ENCODE measurements at places on chromosomes 6 and 20. TPM values are rescaled to one million over a fixed set of nuclear protein-coding genes. Genes with fewer than 3 reads are reported as not detected.

GRCh38 chr6:134810402-134810801 is 139.5 kb downstream of the ALDH8A1 start:
- no peaks in the 10 kb centered on the region for H3K27me3 ChIP-seq
- no peak for DNase-seq
- no peak overlapping the region for H3K27ac ChIP-seq
- peaks cover 15% of the 10 kb centered on the region for H3K4me1 ChIP-seq
- no peaks in the 10 kb centered on the region for H3K36me3 ChIP-seq
- no peak overlapping the region for H3K4me3 ChIP-seq

DNA sequence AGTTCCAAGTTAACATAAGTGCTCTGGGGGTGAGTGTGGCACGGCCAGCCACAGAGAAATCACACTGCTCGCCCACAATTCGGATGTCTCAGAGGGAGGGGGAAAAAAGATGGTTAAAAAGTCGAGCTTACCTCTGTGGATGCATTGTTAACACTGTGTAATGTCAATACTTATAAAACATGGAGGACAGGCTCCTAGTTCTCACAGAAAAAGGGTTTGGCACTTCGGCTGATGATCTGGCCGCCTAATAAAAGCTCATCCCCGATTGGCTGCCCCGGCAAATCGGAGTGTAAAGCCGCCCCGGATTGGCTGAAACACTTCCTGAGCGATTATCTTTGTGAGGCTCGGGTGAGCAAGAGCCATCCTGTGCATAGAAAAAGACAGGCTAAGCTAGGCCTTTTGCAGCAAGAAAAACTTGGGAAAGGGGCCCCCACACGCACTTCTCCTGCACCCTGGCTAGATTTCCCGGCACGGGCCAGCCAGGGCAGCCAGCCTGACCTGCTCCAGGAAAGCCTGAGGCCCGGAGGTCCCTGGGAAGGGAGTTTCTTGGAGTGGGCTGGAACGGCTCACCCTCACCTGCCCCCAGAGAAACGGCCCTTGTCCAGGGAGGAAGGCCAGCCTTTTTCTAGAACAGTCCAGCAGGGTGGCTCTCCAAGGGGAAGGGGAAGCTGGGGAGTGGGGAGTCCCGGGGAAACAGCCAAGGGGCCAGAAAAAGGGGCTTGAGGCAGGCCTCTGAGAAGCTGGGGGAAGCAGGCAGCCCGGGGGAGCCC is at the start of gene ZMYND8:
ZMYND8 (minus strand) TSS at position 174 of the 770 bp plus-strand sequence; CDS start at position 145, 29 bp downstream.
- no peak within 1 kb of the TSS for H3K27ac ChIP-seq
- H3K36me3 ChIP-seq, result no peaks in the 10 kb centered on the region
- H3K4me1 ChIP-seq, result peaks cover 73% of the 10 kb centered on the region
- H3K4me3 ChIP-seq, result peak within 1 kb of the TSS; percentile 67
- DNase-seq, result peak; percentile 99
- H3K27me3 ChIP-seq, result no peaks in the 10 kb centered on the region

GRCh38 chr6:55794136-55794812 is 81.1 kb downstream of the BMP5 start:
- H3K27ac ChIP-seq, result no peak overlapping the region
- no peak for DNase-seq
- H3K4me1 ChIP-seq, result peaks cover 7% of the 10 kb centered on the region
- peaks cover 2% of the 10 kb centered on the region for H3K27me3 ChIP-seq
- H3K4me3 ChIP-seq, result no peak overlapping the region

The WFDC12 gene
- not detected for total RNA-seq

The NEURL2 gene
- total RNA-seq, result 8.1 TPM

The CYP24A1 gene
- total RNA-seq, result 21.3 TPM

The PNLDC1 gene
- 0.33 TPM for total RNA-seq

GRCh38 chr20:387520-387919 is 7.0 kb downstream of the TRIB3 start:
- no peak overlapping the region for H3K27ac ChIP-seq
- no peaks in the 10 kb centered on the region for H3K27me3 ChIP-seq
- peaks cover 3% of the 10 kb centered on the region for H3K36me3 ChIP-seq
- H3K4me3 ChIP-seq, result no peak overlapping the region
- DNase-seq, result no peak

DNA sequence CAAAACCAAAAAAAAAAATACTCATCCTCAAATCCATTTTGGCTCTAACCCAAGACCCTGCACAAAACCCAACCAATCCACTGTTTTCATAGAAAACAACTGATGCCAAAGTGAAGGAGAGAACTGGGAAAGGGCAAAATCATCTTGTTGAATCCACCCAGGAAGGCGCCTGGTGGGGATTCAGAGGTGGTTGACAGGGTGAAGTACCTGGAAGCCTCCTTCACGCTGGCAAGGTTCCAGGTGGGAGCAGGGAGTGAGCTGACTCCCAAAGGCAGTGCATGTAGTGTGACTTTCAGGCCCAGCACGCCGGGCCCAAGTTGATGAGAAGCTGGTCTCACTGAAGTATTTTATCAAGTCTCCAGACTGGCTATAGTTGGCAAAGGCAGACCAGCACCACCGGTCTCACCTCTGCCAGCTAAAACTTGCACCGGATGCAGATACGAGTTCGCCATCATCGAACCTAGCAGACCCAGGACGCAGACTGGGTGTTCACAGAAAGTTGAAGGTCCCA is 16.5 kb downstream of the PPP1R10 start:
- no peaks in the 10 kb centered on the region for H3K27me3 ChIP-seq
- no peak for DNase-seq
- peak overlapping the region; percentile 84 for H3K27ac ChIP-seq
- peaks cover 38% of the 10 kb centered on the region for H3K36me3 ChIP-seq

DNA sequence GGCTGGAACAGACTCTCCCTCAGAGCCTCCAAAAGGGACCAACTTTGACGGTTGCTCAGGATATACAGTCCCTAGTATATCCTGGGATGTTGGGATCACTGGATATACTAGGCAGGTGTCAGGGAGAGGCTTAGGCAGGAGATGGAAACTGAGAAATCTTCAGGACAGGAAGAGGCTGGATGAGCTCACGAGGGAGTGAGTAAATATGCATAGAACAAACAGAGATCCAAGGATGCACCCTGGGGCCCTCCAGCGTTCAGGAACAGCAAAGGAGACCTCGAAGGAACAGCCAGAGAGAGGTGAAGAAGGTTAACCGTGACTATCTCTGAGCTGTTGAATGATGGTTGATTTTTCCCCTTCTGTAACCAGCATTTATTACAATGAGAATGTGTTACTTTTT is 191.3 kb downstream of the BMP7 start:
- no peak overlapping the region for H3K4me3 ChIP-seq
- no peak for DNase-seq
- no peak overlapping the region for H3K27ac ChIP-seq
- peaks cover 21% of the 10 kb centered on the region for H3K4me1 ChIP-seq

DNA sequence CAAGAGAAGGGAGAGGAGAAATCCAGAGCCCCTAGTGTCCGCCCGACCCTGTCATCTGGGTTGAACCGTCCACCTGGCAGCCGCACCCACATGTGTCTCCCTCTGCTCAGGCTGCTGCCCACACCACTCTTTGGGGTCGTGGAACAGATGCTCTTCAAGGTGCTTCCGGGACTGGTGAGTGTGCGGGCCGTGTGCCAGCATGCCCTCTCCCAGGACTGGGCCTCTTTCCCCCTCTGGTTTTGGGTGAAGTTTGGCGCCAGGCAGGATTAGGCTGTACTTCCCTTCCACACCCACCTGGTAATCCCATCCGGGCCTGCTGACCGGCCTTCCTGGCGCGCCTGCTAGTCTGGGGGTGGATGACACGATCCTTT is 7.9 kb downstream of the BPIFB3 start:
- no peaks in the 10 kb centered on the region for H3K36me3 ChIP-seq
- H3K4me3 ChIP-seq, result no peak overlapping the region
- H3K27me3 ChIP-seq, result peaks cover 3% of the 10 kb centered on the region
- DNase-seq, result no peak
- no peaks in the 10 kb centered on the region for H3K4me1 ChIP-seq
- no peak overlapping the region for H3K27ac ChIP-seq

The PRDM13 gene
- not detected for total RNA-seq

The CDH4 gene
- 1.6 TPM for total RNA-seq

- DNase-seq, result no peak
- no peak overlapping the region for H3K27ac ChIP-seq
- peaks cover 19% of the 10 kb centered on the region for H3K4me1 ChIP-seq
- H3K36me3 ChIP-seq, result no peaks in the 10 kb centered on the region
- H3K27me3 ChIP-seq, result peaks cover 2% of the 10 kb centered on the region
These were observed 44.4 kb downstream of the MRPL14 start for GRCh38 chr6:44082872-44083321.

- H3K36me3 ChIP-seq, result peaks cover 12% of the 10 kb centered on the region
- peaks cover 12% of the 10 kb centered on the region for H3K27me3 ChIP-seq
- no peak overlapping the region for H3K4me3 ChIP-seq
These were observed 4.5 kb upstream of the TNXB start for GRCh38 chr6:32113386-32114352.

DNA sequence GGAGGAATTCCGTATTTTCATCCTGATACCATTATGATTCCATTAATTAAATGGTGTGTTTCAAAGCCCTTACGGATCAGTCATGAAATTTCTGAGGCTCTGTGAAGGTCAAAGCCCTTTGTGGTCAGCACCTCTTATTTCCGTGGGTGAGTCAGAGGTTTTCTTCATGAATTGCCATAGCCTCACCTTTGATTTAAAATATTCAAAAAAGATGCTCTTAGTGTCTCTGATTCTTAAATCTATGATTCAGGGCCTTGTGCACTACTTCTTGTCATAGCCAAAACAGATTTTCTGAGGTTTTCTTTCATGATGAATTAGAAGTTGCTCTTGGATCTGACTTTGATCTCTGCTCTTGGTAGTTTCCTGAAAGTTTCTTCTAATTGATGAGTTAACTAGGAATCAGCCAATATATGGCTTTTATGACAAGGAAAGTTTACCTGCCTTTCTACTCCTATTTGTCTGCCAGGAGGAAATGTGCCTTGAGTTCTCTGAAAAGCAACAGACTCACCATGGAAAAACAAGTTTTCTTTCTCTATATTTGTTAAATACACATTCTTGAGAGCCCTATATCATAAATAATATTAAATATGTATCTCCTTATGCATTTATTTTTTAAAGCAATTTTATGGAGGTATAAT is 613.0 kb downstream of the UTRN start:
- peaks cover 3% of the 10 kb centered on the region for H3K36me3 ChIP-seq
- H3K27ac ChIP-seq, result no peak overlapping the region
- no peak for DNase-seq
- peaks cover 16% of the 10 kb centered on the region for H3K4me1 ChIP-seq

GRCh38 chr6:148317051-148317450 is 25.6 kb upstream of the SASH1 start:
- H3K36me3 ChIP-seq, result no peaks in the 10 kb centered on the region
- no peaks in the 10 kb centered on the region for H3K27me3 ChIP-seq
- DNase-seq, result no peak
- H3K27ac ChIP-seq, result no peak overlapping the region
- no peak overlapping the region for H3K4me3 ChIP-seq
- no peaks in the 10 kb centered on the region for H3K4me1 ChIP-seq

The LINC00237 gene
- not detected for total RNA-seq

- H3K27me3 ChIP-seq, result no peaks in the 10 kb centered on the region
- no peaks in the 10 kb centered on the region for H3K36me3 ChIP-seq
- H3K4me3 ChIP-seq, result no peak overlapping the region
- no peak overlapping the region for H3K27ac ChIP-seq
- DNase-seq, result no peak
These were observed 13.1 kb upstream of the CDK19 start for GRCh38 chr6:110828396-110828795.

The ZNF334 gene
- 31.8 TPM for total RNA-seq

GRCh38 chr6:145673504-145673903 is 61.8 kb downstream of the EPM2A start:
- peaks cover 27% of the 10 kb centered on the region for H3K36me3 ChIP-seq
- peaks cover 3% of the 10 kb centered on the region for H3K4me1 ChIP-seq
- DNase-seq, result no peak
- no peak overlapping the region for H3K27ac ChIP-seq

DNA sequence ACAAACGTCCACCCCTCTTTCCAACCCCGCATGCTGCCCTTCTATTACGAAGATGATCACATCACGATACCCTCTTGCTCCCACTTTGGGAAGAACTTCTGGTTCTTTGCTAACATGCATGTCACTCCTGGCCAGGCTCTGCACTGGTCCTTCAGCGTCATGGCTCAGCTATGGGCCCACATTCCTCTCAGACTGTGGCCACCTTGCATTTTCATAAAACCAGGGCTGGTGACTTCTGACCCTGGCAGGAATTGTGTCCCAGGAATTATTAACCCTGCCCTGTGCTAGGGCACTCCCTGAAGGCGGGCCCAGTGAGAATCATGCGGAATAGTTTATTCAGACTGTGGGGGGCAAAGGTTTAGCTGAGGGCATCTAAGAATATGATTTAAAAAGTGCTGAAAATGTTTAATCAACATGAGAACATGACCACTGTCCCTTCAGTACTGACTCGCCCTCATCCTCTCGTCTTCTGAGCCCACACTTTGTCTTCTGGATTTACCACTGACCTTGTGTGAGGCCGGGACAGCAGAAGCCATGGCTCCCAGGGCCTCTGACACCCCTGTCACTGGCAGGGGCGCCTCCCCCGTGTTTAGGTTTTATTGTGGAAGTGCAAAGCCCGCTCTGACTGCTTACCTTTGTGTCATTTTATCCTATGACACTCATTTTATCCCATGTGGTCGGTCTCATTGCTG is 38.1 kb upstream of the THBS2 start:
- no peak for DNase-seq
- H3K27me3 ChIP-seq, result peaks cover 2% of the 10 kb centered on the region
- peaks cover 16% of the 10 kb centered on the region for H3K4me1 ChIP-seq
- peak overlapping the region; percentile 81 for H3K27ac ChIP-seq

The PLA2G7 gene
- 0.49 TPM for total RNA-seq

DNA sequence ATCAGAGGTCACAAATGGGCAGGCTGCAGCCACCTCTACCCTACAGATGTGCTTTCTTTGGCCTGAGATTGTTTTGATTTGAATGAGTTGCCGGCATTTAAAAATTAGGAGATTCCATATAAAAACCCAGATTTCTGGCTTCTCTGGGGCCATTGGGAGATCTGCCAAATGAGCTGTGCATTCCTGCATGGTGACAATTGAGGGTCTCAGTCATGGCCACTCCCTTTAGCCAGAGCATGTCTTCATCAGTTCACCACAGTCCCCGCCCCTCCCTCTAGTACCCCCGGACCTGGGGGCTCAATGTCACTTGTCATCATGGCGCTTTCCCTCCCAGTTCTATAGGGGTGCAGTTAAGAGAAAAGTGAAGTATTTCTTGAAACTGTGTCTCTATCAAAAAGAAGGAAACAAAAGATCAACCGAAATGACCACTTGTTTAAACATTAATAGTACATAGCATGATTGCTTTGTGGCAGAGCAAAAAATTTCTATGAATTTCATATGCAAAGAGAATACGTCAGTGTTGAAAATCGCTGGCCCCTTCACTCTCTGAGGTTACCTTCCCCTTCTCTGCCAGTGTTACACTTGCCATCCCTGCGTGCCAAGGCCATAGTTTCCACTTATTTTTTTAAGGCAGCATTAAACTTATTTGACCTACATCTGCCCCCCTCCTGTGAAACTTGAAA is 21.1 kb downstream of the EYA2 start:
- H3K36me3 ChIP-seq, result peaks cover 11% of the 10 kb centered on the region
- no peaks in the 10 kb centered on the region for H3K27me3 ChIP-seq
- H3K4me3 ChIP-seq, result no peak overlapping the region
